Foreskin keratinocyte (primary cell): ENCODE measurements at places on chromosomes 4 and X. TPM values are rescaled to one million over a fixed set of nuclear protein-coding genes. Genes with fewer than 3 reads are reported as not detected.
A peak's percentile ranks its signal among the peaks of the same experiment; 100 is the strongest.

DNA sequence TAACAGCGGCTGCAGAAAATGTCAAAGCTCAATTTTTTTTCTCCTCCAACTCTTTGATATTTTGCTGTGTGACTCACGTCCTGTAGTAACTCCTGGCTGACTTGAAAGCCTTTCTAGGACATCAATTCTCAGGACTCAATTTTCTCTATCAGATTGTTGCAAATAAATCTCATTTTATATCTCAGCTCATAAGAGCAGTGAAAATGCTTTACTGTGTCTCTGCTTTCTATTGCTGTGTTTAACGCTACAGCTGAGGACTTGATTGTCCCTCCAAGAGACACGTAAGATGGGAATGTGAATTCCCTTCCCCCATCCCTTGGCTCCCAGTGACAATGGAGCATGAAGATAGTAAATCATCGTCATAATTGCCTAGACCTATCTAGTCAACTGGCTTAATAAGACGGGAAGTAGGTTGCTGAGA, 20.5 kb upstream of the CBR4 start:
- DNase-seq, result peak; percentile 58

- no peak for DNase-seq
Observed at GRCh38 chr4:25803720-25804225, 59.0 kb downstream of the SEL1L3 start.

DNA sequence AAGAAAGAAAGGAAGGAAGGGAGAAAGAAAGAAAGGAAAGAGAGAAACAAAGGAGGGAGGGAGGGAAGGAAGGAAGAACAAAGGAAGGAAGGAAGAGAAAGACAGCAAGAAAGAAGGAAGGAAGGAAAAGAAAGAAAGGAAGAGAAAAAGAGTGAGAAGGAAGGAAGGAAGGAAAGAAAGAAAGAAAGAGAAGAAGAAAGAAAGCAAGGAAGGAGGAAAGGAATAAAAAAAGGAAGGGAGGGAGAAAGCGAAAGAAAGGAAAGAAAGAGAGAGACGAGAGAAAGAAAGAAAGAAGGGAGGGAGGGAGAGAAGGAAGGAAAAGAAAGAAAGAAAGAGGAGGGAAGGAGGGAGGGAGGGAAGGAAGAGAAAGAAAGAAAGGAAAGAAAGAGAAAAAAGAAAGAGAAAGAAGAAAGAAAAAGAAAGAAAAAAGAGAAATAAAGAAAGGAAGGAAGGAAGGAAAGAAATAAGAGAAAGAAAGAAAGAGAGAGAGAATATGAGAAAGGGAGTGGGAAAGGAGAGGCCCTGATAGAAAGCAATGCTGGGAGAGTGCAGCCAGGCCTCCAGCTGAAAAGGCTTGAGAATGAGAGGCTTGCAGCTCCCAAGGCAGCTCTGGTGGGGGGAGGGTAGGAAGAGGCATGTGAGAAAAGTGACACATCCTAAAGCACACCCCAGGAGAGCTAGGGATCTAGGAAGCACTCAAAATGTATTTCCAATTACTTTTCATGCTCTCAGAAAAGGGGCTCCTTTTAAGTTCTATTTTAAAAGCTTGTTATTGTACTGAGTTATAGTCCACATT, 134.0 kb upstream of the ZIC3 start:
- no peak for DNase-seq

- DNase-seq, result peak; percentile 36
Observed at GRCh38 chr4:61199873-61200186, 296 bp upstream of the ADGRL3 start.

- no peak for DNase-seq
Observed at GRCh38 chrX:101219116-101219863, at the start of gene DRP2. Gene DRP2, plus strand, starts transcription at chrX:101219786. Its CDS starts 11,862 bp downstream, at chrX:101231648.

DNA sequence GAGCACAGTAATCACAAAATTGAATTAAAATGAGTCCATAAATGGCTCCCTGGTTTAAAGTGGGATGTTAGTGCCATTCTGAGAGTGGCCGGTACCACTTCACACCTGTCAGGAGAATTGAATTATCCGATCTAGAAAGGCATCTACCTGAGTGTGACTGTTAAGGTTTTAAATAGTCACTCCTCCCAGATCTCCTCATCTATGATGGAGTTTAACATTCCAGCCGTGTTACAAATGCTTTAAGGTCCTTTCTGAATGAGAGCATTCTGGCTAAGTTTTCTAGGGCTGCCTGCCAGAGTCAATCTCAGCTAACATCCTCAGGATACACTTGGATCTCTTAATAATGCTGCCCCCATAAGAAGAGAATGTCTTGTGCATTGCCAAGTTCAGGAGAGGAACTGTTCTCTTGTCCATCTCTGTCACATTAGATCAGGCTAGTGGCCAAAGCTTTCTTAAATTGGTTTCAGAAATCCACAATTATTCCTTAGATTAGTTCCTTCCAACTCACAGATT, 231.1 kb downstream of the SLC39A8 start:
- DNase-seq, result peak; percentile 2

- DNase-seq, result no peak
Observed at GRCh38 chrX:30488092-30488491, 89.5 kb downstream of the TASL start.

GRCh38 chrX:135522132-135522530, 1.7 kb downstream of the INTS6L start:
- no peak for DNase-seq

GRCh38 chr4:156053174-156053573, 99.5 kb upstream of the CTSO start:
- DNase-seq, result peak; percentile 91

DNA sequence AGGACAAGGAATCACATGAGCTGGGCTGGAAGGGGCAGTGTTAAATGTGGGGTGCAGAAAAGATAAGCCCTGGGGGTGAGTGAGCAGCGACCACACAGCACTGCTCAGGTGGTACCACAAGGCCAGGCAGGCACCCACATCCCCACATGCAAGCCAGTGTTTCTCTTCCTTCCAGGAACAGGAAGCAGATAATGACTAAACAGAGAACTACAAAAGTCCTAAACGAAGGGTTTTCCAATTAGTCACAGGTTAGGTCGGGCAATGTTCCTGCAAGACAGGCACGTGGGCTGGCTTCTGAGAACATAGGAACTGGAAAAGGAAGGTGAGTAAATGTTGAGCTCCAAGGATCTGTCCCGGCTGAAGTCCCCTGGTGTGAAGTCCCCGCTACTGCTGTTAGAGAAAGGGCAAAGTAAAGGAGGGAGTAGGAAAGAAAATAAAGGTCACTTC, 19.5 kb downstream of the RELL1 start:
- peak; percentile 94 for DNase-seq

DNA sequence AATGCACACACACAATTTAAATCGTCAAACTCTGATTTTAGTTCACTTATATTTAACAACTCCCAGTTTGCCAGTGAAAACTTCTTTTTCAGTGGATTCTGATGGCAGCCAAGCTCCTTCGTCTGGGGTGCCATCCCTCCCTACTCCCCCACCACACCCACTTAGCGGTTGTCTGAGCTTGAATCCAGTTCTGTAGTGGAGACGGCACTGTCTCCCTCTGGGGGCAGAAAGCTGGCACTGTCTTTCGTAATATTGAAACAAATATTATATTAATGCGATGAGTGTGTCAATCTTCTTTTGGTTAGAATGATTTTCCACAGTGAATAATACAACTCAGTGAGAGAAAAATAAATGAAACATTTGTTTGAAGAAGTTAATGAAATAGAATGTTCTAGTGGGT, 5.4 kb downstream of the MEPE start:
- no peak for DNase-seq

GRCh38 chr4:134636338-134637051, 434.9 kb upstream of the PABPC4L start:
- no peak for DNase-seq

- no peak for DNase-seq
Observed at GRCh38 chrX:153926858-153927671, 1.0 kb upstream of the ARHGAP4 start.

DNA sequence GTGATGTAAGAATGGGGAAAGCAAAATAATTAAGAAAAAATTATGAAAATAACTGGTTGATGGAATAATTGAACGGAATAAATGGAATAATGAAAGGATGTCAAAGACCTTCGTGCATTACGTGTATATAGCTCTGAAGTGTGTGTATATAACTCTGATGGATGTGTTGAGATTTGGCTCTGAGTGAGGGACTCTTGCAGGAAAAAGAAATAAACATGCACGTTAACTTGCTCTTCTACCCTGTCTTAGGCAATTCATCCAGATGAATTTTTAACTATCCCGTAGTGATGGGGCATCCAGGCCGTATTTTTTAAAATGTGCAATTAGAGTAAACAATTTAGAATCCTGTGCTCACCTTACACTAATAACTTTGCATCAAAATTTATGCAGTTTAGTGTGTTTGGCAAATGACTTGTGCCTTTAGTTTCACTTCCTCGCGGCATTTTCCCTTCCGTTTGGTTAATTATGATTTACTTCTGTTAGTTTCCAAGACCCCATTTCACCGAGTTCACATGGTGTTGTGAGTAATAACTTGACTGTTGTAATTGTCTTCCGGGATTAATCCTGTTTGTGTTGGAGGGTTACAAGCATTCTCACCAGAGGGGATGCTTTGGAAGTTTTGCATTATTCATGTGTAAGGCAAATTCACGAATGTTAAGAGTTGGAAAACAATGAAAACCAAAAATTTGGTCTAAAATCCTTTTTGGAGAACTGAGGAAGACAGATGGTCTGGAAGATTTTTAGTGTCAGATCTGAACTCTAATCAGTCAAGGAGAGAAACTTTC, 256.5 kb upstream of the FAT1 start:
- no peak for DNase-seq

Gene BEX5
- 1.1 TPM in 2 replicates for polyA plus RNA-seq

Gene AVPR2
- not detected in 2 replicates for polyA plus RNA-seq

Gene PABPC5
- not detected in 2 replicates for polyA plus RNA-seq

Gene PHEX
- 0.20 and 0.22 TPM in 2 replicates for polyA plus RNA-seq

Gene WAS
- 0.08 and 0.25 TPM in 2 replicates for polyA plus RNA-seq
